Activated CD8-positive, alpha-beta memory T cell treated with anti-CD3 and anti-CD28 coated beads for 4 hours (primary cell): ENCODE measurements at places on chromosomes 6 and 20.

DNA sequence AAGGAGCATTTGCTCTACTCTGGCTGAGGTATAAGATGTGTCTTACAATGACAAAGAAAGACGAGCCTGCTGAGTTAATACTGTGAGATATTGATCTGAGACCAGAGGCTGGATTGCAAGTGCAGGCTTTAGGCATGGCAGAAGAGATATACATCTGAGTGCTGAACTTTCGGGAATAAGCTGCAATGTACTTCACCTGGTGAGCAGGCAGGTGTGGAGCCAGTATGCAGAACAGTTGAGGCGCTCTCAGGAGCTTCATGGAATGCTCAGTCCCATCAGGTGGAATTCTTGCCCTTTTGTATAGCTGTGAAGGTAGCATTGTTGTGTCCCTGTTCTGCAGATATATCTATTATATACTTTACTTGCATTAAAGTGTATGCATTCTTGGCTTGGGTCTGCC lies 179.3 kb upstream of the RIMS1 start:
- DNase-seq = no peak

- no peak for DNase-seq
These were observed 78.6 kb downstream of the AIG1 start for GRCh38 chr6:143139239-143139784.

DNA sequence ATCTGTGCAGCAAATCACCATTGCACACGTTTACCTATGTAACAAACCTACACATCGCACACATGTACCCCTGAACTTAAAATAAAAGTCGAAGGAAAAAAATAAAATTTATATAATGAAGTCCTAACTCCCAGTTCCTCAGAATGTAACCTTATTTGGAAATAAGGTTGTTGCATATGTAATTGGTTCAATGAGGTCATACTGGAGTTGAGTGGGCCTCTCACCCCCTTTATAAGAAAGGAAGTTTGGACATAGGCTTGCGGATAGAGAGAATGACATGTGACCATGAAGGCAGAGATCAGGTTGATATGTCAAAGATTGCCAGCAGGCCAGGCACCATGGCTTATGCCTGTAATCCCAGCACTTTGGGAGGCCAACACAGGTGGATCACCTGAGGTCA lies 16.1 kb upstream of the ZBTB22 start:
- no peak for DNase-seq

DNA sequence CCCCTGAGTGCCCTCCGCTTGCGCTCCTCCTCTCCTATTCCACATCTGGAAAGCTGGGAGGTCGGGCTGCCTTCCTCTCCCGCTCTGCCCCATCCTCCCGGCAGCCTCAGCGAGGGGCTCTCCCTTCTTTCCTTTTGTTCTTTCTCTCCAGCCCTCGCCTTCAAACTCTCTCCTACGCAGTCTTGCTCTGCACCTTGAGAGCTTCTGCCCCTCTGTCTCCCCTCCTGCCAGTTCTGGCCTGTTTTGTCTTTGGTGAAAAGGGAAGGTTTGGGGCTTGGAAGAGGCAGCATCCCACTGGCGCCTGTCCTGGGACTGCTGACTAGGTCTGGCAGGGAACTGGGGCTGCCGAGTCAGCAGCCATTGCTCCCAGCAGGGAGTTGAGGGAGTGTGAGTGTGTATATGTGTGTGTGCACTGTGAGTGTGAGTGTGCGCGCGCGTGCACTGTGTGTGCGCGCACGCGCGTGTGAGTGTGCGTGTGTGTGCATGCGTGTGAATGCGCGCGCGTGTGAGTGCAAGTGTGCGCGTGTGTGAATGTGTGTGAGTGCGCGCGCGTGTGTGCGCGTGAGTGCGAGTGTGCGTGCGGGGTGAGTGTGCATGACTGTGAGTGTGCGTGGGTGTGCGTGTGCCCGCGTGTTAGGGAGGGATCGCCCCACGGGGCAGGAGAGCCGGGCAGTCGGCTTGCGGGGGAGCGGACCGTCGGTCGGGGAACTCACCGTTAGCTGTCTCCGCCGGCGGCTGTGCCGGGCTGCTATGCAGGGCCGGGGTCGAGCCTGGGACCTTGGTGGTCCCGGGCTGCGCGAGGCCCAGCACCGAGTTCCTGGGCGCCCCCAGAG lies 523 bp downstream of the CPXM1 start:
- no peak for DNase-seq

DNA sequence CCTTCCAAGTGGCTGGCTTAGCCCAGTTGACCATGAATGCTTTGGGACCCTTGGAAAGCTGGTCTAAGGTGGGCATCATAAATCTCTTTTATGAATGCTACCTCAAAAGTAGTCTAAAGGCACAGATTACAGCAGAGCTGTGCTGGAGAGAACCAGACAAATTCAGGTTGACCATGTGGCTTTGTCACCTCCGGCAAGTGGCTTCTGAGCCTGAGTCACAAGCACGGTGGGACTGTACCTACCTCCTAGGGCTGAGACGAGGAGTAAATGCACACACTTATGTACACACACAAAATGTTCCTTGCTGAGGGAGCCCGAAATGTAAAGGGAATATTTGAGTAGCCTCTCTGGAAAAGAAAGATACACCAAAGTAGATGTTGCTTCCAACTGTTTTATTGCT lies 155.9 kb downstream of the NFATC2 start:
- DNase-seq = no peak

DNA sequence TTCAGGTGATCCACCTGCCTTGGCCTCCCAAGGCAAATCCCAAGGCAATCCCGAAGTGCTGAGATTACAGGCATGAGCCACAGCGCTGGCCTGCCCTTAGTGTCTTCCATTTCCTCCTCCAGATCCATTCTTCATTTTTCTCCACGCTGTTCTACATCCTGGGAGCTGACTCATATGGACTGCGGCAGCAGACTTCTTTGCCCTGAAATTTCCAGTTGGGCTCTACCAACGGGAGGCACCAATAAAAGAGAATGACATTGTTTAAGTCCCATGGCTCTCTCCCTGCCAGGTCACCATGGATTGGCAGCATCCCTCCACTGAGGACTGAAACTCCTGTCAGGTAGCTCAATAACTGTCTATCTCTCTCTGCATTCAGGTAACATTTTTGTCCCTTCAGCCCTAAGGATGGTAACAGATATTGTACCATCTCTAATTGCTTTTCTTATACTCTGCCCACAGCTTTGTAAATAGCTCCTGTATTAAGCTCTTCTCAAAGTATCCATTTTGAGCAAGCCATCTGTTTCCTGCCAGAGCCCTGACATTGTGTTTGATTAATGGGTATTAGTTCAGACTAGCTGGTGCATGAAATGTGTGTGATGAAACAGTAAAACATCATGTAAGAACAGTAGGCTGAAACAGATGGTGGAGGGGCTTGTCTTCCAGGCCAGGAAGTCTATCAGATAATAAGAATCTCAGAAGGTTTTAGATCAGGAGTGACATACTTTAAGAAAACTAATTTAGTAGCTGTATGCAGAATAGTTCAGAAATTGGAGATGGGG lies 3.6 kb downstream of the TBCC start:
- no peak for DNase-seq

DNA sequence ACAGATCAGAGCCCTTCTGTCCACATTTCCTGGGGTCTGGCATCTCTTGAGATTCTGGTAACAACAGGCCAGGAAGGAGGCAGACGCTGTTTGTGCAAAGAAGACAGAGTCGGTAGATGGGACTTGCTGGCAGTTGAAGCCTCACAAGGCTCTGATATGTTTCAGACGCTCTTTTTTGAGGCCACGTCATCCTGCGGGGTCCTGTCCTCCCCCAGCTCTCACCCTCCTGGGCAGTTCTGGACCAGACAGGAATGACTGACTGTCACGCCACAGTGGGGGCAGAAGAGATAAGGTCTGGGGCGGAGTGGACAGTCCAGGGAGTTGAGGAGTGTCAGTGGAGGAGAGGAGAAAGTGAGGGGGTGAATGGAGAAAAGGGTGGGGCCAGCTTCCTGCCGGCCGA lies 87.1 kb upstream of the SULF2 start:
- no peak for DNase-seq

GRCh38 chr6:98416027-98416426 lies 418.3 kb upstream of the POU3F2 start:
- DNase-seq = no peak

GRCh38 chr20:13991311-13991710 lies 897 bp upstream of the SEL1L2 start:
- DNase-seq = no peak

DNA sequence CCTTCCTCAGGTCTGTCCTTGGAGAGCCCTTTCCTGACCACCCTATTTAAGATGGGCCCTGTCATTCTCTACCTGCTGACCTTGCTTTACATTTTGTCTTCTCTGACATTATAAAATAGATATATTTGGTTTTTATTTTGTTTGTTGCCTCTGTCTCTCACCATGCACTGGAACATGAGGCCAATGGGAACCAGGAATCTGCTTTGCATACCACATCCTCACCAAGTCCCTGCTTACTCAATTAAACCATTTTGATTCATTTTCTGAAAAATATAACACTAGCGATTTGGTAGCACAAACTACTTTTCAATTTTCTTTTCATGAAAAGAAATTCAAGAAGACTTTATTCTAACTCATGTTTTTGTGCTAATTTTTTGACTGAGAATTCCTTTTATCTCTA lies 32.8 kb upstream of the POPDC3 start:
- DNase-seq = no peak

DNA sequence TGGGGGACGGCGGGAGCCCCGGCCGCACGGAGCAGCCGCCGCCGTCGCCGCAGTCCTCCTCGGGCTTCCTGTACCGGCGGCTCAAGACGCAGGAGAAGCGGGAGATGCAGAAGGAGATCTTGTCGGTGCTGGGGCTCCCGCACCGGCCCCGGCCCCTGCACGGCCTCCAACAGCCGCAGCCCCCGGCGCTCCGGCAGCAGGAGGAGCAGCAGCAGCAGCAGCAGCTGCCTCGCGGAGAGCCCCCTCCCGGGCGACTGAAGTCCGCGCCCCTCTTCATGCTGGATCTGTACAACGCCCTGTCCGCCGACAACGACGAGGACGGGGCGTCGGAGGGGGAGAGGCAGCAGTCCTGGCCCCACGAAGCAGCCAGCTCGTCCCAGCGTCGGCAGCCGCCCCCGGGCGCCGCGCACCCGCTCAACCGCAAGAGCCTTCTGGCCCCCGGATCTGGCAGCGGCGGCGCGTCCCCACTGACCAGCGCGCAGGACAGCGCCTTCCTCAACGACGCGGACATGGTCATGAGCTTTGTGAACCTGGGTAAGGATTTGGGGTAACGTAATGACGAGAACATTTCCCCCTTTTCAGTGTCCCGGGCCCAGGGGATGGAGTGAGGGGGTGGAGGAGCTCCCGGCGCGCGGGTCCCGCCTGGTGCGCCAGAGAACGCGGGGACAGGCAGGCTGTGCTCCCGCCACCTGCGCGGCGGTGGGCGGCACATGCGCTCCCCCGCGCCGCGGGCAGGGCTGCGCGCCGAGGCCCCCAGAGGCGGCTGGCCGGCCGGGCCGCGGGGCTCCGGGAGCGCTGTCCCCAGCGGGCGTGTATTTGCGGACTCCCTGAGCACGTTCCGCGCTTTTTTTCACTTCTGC lies 1.4 kb downstream of the BMP6 start:
- no peak for DNase-seq

- DNase-seq = no peak
These were observed 6.9 kb downstream of the VGLL2 start for GRCh38 chr6:117272032-117272866.

GRCh38 chr6:38012573-38012972 lies 193.0 kb downstream of the ZFAND3 start:
- DNase-seq = no peak
